ENCODE measurements at places on chromosomes 2 and 18.
A peak's percentile ranks its signal among the peaks of the same experiment; 100 is the strongest.

DNA sequence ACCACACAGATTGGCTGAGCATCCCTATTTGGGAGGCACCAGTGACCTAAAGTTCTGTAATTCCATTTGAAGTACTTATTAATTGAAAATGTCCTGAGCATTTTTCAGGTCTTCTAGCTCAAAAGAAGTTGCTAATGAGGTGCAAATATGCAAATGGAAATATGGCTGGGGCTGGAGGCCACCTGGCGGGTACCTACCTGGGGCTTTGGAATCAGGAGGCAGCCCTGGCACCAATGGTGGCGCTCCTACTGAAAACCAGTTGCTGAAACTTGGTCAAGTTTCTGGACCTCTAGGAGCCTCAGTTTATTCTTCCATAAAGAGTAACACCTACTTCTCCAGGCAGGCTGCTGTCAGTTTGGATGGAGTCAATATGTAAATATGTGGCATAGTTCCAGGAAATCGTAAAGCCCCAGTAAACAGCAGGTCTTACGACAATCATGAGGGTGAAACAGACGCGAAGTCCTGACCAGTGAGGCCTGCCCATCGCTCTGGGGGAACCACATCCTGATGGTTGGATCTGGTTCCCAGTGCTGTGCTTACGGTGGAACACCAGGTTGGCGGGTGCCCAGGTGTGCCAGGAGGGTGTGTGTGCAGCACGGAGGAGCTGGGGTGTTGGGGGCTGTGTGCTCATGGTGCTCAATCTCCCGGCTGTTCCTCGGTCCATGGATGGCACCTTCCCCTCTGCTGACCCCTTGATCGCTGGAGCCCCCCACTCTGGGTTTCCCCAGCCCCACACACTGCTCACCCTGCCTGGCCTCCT, 186.1 kb downstream of the TWIST2 start:
- no peak for DNase-seq

- no peak for DNase-seq
Observed at GRCh38 chr2:234334151-234334550, 162.7 kb downstream of the ARL4C start.

- DNase-seq = no peak
Observed at GRCh38 chr2:160561551-160562295, 68.1 kb upstream of the RBMS1 start.

DNA sequence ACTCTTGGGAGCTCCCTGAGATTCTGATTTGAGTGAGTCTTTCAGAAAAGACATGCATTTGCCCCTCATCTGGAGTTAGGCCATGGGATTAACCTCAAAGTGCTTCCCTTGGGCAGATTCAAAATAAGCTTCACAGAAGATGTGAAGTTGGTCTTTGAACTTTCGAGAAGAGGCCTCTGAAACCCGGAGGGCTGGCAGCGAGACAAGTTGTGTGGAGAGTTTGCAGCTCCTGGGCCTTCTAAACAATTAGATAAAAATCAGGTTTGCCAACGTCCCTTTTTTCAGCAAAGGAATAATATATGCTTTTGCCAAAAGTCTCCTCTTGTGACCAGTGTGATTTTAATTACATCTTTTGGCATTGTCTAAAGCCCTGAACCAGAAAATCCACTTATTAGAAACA, 489.7 kb downstream of the SOX11 start:
- DNase-seq = no peak

GRCh38 chr2:212943351-212943750, 208.1 kb downstream of the IKZF2 start:
- no peak for DNase-seq

DNA sequence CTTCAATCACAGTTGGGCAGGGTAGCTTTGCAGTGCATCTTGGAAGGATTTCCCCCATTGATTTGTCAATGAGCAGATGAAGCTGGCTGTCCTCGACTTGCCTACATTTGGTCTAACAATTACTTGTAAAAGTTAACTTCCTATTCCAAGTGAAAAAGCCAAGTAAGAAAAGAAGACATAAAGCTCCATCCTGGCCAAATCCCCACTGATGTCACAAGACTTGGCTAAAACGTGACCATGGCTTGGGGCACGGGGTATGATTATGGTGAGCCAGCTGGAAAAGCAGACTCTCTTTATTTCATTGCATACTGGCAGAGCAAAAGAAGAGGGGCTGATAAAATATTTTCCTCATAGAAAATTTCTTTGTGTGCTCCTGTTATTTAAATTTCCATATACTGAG, 25.4 kb upstream of the PID1 start:
- DNase-seq = no peak

GRCh38 chr2:112812318-112813267, 24.0 kb downstream of the IL1B start:
- no peak for DNase-seq

DNA sequence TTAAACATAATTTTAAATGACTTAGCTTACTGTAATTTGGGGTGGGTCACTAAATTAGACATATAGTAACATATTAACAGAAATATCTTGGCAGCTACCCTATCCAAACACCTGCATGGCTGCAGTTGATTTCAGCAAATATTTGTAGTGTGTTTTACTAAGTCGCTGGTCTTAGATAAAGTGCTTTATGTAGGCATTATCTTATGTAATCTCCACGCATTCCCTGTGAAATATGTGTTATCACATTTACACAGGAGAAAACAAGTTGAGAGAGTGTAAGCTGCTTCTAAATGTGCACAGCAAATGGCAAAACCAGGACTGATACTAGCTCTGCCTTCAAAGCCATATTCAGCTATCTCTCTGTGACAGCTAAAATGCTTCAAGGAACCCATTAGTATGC, 72.0 kb downstream of the NYAP2 start:
- no peak for DNase-seq

GRCh38 chr2:128511731-128512378, 193.2 kb upstream of the HS6ST1 start:
- DNase-seq = no peak

GRCh38 chr18:35174093-35174731, 66.6 kb upstream of the ZNF397 start:
- no peak for DNase-seq

- no peak for DNase-seq
Observed at GRCh38 chr2:140696449-140696848, 1434.4 kb downstream of the LRP1B start.

DNA sequence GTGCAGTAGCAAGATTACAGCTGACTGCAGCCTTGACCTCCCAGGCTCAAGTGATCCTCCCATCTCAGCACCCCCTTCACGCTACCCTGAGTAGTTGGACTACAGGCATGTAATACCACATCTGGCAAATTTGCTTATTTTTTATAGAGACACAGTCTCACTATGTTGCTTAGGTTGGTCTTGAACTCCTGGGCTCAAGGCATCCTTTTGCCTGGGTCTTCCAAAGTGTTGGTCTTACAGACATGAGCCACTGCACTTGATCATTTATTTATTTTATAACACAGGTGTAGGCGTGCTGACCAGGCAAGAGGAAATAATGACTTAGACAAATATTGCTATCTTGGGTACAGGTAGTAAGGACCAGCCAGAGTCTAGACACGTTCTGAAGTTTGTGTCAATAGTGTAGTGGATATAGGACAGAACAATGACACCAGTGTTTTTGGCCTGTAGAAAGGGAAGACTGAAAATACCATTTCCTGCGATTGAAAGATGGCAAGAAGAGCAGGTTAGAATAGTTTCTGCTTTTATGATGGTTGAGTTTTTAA, 71.0 kb upstream of the THUMPD2 start:
- DNase-seq = no peak

DNA sequence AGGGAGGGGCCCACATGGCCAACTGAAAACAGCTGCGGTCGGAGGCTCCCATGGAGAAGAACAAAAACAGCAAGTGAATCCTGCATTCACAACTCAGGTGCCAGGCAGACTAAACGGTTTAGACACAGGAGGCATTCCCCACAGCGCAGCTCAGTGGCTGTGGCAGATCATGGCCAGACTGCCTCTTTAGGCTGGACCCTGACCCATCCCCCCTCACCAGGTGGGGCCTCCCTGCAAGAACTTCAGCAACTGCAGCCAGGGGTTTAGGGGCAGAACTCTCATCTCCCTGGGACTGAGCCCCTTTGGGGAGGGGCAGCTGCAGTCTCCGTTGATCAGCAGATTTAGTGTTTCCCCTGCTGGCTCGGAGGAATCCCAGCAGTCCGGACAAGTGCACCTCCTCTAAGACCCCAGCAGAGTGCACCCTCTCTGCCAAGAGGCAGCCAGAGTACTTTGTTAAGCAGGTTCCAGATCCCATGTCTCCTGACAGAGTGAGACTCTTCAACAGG, 346.7 kb downstream of the SS18 start:
- peak; percentile 29 for DNase-seq

- peak; percentile 91 for DNase-seq
Observed at GRCh38 chr2:10072656-10073480, 7.3 kb downstream of the CYS1 start.

DNA sequence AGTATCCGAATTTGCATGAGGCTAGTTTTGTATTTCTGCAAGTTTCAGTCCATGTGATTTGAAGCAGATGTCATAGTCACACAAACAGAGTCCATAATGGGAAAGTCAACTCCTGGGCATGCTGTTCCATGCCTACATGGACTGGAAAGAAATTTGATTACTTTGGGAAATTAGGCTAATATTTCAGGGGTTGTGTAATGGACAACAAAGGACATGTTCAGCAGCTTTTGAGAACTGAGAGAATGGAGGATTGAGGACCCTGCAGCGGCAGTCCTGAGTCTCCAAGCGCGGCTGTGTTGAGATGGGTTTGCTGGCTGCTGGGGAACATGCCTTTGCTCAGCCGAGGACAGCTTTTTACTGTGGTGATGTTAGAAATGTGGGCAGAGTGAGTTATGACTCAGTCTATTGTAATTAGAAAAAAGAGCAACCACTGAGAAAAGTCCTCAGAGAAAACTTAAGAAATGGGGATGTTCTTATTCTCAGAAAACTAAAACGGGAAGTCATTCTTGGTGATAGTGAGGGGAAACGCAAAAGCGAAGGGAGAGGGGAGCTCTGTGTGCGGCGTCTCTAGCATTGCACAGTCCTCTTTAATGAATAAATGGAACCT, 149.2 kb downstream of the FAM210A start:
- no peak for DNase-seq

- no peak for DNase-seq
Observed at GRCh38 chr2:44295633-44296359, 20.5 kb downstream of the SLC3A1 start.
